ENCODE measurements at places on chromosomes 7 and 10. TPM values are rescaled to one million over a fixed set of nuclear protein-coding genes. Genes with fewer than 3 reads are reported as not detected.

The CALML5 gene
- total RNA-seq = not detected

The MPLKIP gene
- 38.0 TPM for total RNA-seq

The KCTD7 gene
- 13.7 TPM for total RNA-seq

The CREM gene
- total RNA-seq = 54.9 TPM

The CYP2C8 gene
- total RNA-seq = not detected

The FAM13C gene
- 37.6 TPM for total RNA-seq

The ADIRF gene
- 205 TPM for total RNA-seq

The COL26A1 gene
- not detected for total RNA-seq

The SLC26A3 gene
- 0.81 TPM for total RNA-seq

The VPS50 gene
- 17.4 TPM for total RNA-seq

The ITIH2 gene
- not detected for total RNA-seq

The TMEM176B gene
- 45.9 TPM for total RNA-seq

All from gastroesophageal sphincter (tissue), 4 donors.